HCT116 (cell line): ENCODE measurements at places on chromosomes 11 and 22.
A peak's percentile ranks its signal among the peaks of the same experiment; 100 is the strongest.

DNA sequence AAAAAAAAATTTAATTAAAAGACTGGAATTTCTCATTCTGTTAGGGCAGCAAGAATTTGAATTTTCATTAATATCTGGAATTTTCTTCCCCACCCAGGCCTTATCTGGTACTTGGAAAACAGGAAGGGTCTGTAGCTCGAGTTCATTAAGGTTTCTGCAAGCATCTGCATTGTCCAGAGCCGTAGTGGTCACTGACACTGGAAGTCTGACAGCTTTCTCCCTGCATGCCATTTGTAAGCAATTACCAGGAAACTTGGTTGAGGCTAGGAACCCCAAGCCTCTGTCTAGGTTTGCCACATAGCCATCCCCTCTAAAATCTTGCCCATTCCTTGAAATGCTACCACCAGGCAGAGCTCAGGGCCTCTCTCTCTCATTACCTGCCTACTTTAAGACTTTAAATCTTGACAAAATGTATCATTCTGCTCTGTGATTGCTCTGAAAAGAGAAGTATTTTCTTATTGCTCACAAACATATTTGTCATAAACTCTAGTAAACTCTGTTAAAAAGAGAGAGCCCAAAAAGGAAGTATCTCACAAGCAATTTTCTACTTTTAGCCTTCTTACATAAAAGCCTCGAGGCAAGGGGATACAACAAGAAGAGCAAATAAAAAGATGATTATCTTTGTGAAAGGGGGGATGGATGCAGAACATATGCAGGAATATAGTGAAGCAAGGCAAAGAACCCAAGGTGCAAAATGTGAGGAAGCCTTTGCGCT lies 5.5 kb upstream of the PGM2L1 start:
- no peak for DNase-seq

GRCh38 chr11:97109078-97109477 lies 719.3 kb downstream of the JRKL start:
- DNase-seq, result no peak

DNA sequence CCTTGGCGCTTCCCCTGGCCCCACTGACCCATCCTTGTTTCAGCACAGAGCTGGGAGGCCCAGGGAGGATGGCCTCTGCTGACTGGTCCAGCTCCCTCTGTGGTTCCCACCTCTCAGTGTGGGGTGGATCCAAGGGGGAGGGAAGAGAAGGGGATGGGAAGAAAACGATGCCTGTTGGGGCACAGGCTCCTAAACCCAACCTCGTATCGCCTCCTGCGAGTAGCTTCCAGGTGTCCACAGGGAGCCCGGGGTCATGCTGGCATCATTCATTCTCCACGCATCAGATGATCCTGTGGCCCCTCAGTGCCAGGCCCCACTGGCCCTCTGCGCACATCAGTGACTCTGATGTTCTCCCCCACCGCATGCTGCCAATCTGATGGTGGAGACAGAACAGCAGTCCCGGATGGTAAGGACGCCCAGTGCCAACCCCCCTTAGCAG lies 5.1 kb downstream of the MYEOV start:
- DNase-seq, result no peak

DNA sequence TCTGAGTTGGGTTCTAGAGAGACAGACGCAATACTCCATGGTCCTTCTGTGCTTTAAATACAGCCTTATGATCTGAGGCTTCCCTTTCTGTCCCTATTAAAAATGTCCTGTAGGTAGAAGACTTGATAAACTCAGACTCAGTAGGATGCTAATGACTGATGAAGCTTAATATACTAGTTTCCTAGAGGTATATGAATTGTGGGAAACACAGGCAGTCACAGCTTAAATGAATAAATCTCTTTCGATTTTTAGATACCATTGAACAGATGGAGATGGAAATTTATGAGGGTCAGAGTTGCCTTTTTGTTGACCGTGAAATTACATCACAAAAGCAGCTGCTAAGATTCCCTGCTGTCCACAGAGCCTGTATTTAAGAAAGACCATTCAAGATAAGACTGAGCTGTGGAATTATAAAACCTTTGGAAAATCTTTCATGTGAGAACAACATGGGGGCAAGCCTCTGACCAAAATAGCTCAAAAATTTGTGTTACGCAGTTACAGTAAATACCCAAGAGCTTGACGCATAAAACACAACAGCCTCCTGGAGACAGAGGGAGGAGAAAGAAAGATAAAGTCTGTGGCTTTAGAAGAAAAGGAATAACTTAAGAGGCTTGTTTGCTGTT lies 172.3 kb downstream of the AASDHPPT start:
- DNase-seq, result no peak

DNA sequence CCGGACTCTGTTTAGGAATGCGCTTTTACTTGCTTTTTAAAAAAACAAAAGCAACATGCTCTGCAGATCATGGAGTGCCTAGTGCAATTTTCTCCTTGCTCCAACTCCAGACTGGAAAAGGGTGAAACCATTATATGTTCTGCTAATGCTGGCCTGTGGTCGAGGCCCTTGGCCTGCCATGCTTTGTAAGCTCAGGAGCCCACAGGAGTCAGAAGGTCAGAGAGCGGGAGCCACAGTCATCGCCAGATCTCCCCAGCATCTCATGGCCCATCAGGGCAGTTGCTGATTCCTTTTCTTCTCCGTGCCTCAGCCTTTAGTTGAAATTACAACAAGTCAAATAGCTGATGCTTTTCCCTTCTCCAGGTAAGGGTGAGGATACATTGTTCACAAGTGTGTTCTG lies 80.3 kb downstream of the DDIAS start:
- no peak for DNase-seq

- peak; percentile 2 for DNase-seq
Measured at GRCh38 chr11:43419460-43419859, 60.7 kb downstream of the TTC17 start.

- DNase-seq, result no peak
Measured at GRCh38 chr11:95074792-95075563, 8.3 kb downstream of the SRSF8 start.

DNA sequence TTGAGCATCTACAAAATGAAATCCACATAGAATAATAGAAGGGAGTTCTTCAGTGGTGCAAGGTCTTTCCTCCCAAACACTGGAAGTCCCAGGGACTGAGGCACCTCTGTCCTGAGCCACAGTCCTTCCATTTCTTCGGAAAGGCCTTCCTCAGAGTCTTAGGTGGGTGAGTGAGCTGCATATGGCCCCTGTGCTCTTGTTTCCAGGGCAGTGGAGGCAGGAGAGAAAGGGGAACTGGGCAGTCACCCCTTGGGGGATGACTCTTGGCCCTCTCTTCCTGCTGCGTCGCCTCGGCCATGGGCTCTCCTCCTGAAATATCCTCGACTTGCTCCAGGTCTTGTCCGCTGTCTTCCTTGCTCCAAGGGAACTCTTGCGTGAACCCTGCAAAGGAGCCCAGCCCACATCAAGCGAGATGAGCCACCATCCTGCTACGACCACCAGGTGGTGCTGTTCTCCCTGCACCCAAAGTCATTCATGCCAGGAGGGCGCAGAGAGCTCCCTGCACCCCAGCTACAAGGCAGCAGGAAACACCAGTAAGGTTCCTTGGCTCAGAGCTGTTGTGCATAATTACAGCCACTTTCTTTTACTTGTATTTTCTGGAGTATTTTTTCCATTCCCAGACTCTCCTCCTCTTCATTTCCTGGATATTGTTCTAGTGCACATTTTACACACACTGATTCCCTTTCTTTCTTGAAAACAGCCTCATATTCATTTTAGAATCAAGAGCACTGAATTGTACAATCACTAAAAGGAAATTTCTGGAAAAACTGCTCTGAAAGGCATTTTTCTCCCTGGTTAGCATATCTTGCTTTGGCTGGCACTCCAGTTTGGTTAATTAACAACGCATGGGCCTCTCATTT lies 397.8 kb downstream of the OPCML start:
- no peak for DNase-seq

GRCh38 chr11:116461789-116462188 lies 311.0 kb downstream of the BUD13 start:
- no peak for DNase-seq

DNA sequence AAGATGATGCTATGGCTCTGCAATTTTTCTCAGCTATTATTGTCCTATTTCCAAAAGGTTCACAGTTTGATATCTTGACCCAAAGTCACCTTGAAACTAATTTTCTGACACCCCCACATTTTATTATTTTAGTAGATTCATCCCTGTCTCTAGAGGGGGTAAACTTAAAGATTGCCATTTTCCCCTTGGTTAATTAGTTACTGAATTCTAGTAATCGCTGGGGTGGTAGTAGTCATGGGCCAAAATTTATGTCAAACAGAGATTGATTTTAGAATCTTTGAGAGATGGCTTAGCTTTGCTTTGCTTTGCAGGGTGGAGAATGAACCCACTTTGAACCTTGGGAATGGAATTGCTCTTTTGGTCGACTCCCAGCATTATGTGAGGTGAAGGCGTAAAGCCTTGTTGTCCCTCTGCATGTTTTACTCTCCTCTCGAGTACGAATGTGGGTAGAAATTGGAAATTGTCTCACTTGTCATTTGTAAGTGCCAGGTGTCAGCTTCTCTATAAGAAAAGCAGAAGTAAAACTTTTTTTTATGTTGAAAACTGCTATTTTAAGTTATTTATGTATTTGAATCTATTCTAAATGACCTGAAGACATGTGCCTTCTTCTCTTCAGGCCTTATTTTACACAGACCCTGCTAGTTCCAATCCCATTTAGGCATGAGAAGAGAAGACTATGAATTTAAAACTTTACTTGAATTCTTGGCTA lies 42.4 kb upstream of the RCE1 start:
- no peak for DNase-seq

- DNase-seq, result peak; percentile 55
Measured at GRCh38 chr11:129283141-129283540, 91.0 kb upstream of the ARHGAP32 start.

GRCh38 chr22:45585437-45585755 lies 82.7 kb downstream of the FBLN1 start:
- DNase-seq, result no peak

DNA sequence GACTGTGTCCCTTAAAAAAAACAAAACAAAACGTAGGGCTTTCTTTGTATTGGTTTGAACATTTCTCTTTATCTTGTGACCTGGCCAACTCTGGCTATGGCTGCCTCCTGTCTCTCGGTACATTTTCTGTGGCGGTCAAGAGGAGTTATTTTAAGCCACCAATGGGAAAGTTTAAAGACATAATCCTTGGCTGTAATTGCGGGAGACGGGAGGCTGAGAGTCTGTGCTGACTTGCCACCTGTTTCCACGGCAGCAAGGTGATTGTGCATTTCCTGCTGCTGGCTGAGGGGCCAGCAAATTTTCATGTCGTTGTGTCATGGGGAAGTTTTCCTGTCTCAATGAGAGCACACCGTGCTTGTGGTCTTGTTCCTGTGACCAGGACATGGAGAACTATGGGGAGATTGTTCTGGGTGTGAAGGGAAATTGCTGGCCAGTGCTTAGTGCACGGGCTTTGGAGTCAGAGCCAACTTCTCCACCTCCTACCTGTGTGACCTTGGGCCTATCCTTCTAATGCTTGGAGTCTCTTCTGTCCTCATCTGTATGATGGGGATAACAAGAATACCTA lies 11.0 kb downstream of the PTPRJ start:
- no peak for DNase-seq

DNA sequence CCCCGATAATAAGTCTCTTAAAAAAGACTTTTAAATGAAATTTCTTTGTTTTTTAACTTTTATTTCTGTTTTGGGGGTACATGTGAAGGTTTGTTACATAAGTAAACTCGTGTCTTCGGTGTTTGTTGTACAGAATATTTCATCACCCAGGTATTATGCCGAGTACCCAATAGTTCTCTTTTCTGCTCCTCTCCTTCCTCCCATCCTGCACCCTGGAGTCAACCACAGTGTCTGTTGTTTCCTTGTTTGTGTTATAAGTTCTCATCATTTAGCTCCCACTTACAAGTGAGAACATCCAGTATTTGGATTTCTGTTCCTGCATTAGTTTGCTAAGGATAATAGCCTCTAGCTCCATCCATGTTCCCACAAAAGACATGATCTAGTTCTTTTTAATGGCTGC lies 1.6 kb upstream of the GSTP1 start:
- no peak for DNase-seq

- DNase-seq, result no peak
Measured at GRCh38 chr11:95991101-95991500, 67.2 kb upstream of the MTMR2 start.

- no peak for DNase-seq
Measured at GRCh38 chr11:1043563-1044096, 7.1 kb upstream of the MUC6 start.

GRCh38 chr11:29334776-29335130 lies 682.1 kb downstream of the KCNA4 start:
- DNase-seq, result no peak

DNA sequence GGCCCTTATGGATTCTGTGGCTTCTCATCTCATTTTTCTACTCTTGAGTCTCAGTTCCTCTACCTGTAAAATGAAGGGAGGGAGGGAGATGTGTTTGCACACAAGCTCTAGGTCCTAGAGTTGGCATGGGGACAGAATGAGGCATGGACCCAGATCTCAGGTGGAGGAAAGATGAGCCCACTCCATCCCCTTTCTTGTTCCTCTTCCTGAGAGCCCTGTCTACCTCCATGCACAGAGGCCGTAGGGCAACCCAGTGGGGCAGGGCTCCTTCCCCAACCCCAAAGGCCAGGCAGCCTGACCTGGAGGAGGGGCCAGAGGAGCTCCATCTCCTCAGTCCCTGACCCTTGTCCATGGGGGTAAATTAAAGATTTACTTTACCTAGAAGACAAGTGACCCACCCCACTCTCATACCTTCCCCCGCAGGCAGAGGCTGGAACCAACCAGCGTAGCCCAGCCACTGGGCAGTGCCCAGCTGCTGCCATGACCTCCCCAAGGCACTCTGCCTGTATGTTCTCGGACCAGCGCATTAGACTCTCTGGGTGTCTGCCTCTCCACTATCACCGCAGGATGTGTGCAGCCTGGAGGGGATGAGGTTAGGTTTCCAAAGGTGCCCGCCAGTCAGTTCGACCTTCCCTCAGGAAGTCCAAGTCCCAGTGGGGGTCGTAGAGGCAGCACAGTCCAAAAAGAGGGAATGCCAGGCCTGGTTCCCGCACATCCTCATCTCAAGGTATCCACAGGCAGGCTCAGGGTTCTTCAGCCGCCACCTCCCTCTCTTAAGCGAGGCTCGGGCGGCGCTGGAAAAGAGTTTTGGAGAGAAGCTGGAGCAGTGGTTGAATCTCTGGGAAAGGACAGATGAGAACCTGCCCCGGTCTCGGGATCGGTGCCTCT lies 3.0 kb downstream of the SMTN start:
- no peak for DNase-seq

DNA sequence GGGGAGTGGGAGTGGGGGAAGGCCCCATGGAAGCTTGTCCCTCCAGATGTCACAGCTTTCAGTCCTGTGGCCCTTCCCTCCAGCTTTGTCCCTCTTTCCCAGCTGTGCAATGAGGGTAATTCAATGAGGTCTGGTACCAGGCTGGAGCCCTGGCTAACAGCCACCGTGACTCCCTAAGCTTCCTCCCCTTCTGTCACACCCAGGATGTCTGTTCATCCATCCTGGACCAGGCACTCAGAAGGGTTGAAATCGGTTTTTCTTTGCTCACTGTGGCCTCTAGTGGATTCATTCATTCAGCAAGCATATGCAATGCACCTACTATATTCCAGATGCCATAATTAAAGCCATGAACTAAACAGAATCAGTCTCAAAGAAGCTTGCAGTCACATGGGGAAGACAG lies 38.7 kb downstream of the SYT13 start:
- no peak for DNase-seq

GRCh38 chr11:134397304-134398078 lies 14.6 kb downstream of the B3GAT1 start:
- no peak for DNase-seq

GRCh38 chr11:16784097-16784496 lies 45.6 kb downstream of the C11orf58 start:
- DNase-seq, result no peak

- DNase-seq, result no peak
Measured at GRCh38 chr11:71221821-71222220, 30.6 kb downstream of the SHANK2 start.

GRCh38 chr11:70595452-70595851 lies 197.1 kb downstream of the CTTN start:
- no peak for DNase-seq
